Stimulated activated CD4-positive, alpha-beta T cell treated with anti-CD3 and anti-CD28 coated beads, Interleukin-4, amount 100 ng/mL, for 48 hours (primary cell): ENCODE measurements at places on chromosomes 6 and 20.

DNA sequence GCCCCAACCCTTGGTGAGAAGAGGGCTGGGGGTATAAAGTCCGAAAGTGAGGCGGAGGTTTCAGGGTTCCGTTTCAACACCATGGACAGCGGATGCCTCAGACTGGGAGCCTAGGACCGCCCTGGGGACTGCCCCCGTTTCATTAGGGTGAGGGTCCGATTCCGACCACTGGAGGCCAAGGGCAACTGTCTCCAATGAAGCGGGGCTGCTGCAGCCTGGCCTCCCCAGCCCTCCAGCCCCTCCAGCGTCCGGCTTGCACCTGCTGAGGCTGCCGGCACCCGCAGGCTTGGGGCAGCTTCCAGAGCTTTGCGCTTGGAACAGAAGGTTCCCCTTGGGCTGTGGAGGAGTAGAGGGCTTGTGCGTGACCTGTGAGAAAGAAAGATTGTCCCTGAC lies 39.9 kb downstream of the YTHDF1 start:
- DNase-seq, result no peak

GRCh38 chr20:64083804-64084684 lies at the start of gene LKAAEAR1:
Gene LKAAEAR1, minus strand, starts transcription at chr20:64084398. Its CDS starts 179 bp downstream, at chr20:64084219.
- no peak for DNase-seq

DNA sequence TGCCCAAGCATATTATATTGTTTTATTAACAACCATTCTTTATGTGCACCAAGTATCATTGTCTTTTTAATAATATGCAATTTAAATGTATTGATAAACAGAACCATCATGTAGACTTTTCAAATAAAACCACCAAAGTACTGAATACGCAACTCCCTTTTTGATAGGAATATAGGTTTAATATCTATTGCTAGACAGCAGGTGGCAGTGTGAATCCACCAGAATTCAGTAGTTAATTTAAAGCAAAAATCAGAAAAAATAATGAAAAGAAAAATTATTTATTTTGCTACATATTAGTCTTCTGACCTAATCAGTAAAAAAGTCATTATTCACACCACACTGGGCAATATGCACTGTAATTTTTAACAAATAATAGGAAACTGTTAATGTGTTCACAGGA lies 143.7 kb downstream of the KLHL32 start:
- DNase-seq, result no peak

DNA sequence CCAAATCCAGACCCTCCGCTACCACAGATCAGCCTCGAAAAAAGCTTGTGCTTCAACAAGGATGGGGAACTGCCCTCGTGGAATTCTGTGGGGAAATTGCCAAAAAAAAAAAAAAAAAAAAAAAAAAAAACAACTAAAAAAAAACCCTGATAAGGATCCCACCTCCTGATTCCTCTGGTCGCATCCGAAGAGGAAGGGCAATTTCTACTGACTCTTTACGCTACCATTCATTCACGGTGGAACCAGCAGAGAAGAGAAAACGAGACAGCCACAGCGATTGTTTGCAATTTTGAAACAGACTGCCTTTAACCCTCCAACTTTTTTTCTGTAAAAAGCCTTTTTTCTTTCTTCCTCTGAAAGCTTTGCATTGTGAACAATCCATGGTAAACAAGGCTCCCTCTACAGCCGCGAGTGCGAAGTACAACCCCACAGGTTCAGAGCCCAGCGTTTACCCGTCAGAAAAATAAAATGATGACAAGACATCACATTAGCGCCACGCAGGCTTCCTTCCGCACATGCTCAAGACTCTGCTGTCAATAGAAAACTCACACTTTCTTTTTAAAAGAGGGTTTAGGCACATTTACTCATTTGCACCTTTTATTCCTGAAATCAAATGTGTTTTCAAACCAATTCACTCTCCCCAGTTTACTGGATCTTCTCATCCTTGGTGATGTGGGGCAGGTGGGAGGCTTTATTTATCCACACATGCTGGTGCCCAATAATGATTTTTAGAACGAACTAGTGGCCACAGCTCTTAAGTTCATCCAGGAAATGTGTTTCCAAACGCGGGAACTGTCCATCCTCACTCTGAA lies 100.0 kb downstream of the NOL4L start:
- peak; percentile 66 for DNase-seq

- no peak for DNase-seq
Measured at GRCh38 chr6:154882107-154882506, 113.0 kb upstream of the TIAM2 start.

DNA sequence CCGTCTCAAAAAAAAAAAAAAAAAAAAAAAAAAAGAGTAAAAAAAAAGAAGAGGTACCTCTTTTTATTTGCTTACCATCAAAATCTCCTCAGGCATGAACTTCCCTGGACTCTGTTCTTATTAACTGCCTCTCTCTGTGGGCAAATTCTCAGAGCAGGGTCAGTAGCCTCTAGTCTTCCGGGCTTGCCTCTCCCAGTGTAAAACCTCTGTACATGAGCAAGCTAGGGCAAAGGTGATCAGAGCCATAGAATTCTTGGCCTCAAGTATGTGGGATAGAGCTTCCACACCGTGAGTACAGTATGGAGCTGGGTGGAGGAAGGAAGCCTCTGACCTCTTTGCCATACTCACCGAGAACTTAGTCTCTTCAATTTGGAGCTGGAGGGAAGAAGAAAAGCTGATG lies 58.5 kb downstream of the TRPC4AP start:
- no peak for DNase-seq

DNA sequence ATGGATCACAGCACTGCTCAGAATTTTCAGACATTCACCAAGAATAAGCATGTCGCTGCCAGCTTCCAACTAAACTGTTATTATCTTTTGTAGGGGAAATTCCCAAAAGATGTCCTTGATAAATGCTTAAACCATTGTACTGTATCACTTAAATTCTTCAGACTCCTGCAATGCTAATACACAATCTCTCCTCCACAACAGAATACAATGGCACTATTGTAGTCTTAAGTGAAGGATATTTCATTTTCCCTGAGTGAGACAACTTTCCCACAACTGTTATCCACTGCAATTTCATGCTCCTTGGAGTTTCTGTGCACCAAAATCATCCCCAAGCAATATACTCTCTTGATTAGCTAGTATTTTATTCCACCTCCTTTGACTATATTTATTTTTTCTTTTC lies 189.7 kb downstream of the COL9A1 start:
- no peak for DNase-seq

DNA sequence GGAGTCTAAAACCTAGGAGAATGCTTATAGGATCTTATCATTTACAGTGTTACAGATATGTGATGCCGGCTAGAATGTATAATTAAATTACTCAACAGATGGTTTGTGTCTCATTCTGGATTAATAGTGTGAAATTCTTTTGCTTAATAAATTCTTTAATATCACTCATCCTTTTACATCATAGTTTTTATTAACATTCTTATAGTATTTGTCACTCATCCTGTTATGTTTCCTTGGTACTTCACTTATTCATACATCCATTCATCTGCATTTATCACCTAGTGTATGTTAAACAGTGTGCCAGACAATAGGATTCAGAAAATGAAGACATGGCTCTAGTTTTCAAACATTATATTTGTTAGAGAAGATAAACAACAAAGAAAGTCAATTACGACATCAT lies 468.7 kb downstream of the FRK start:
- DNase-seq, result no peak

DNA sequence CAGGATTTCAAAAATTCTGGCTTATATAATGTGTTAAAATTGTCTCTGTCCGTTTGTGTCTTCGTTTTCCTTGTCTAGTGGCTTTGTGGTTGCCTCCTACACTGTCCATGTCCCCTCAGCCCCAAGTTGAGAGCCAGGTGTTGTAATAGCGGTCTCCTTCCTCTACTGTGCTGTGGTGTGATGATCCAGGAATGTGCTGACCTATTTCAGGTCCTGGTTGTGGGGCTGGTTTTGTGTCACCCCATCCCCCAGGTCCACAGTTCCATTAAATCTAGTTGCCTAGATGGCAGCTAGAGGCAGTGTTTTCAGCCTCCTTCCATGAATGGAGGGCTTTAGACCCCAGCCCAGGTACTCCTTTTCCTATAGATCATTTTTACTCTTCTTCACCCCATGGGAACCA lies 128.7 kb downstream of the DNAH8 start:
- DNase-seq, result no peak

GRCh38 chr6:118101831-118102345 lies 194.8 kb downstream of the SLC35F1 start:
- no peak for DNase-seq

GRCh38 chr6:142482974-142483373 lies 181.2 kb downstream of the ADGRG6 start:
- DNase-seq, result no peak

- DNase-seq, result no peak
Measured at GRCh38 chr6:155314773-155315515, 660 bp upstream of the TFB1M start.

GRCh38 chr20:49448917-49449316 lies 33.6 kb downstream of the KCNB1 start:
- no peak for DNase-seq

- no peak for DNase-seq
Measured at GRCh38 chr20:48079028-48079427, 293.7 kb upstream of the SULF2 start.

DNA sequence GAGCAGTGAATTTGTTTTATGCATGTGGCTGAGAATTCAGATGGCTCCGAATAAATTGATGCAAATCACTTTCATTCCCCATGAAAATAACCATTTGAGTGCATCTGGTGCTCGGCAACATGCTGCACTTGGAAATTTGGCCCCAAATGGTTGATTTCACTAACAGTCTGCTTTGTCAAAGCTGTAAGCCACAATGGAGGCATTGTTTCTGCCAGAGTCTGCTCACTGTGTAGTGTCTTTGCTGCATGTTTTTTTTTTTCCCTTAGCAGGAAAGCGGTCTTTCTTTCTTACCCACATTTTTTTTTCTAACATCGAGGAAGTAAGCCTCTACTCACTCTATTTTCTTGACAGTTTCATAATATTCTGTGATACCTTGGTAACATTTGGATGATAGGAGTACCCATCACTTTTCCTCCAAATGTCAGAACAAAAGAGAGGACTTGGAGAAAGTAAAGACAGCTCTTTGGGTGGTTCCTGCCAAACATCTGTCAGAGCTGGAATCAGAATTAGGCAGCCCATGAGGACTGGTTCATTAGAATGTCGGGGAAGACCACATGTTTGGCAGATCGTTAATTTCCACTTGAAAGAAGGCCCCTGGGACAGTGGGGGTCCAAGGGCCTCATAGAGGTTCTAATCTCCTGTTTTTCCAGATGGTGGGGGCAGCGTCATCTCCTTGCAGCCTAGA lies 149.5 kb downstream of the DOK5 start:
- DNase-seq, result no peak

DNA sequence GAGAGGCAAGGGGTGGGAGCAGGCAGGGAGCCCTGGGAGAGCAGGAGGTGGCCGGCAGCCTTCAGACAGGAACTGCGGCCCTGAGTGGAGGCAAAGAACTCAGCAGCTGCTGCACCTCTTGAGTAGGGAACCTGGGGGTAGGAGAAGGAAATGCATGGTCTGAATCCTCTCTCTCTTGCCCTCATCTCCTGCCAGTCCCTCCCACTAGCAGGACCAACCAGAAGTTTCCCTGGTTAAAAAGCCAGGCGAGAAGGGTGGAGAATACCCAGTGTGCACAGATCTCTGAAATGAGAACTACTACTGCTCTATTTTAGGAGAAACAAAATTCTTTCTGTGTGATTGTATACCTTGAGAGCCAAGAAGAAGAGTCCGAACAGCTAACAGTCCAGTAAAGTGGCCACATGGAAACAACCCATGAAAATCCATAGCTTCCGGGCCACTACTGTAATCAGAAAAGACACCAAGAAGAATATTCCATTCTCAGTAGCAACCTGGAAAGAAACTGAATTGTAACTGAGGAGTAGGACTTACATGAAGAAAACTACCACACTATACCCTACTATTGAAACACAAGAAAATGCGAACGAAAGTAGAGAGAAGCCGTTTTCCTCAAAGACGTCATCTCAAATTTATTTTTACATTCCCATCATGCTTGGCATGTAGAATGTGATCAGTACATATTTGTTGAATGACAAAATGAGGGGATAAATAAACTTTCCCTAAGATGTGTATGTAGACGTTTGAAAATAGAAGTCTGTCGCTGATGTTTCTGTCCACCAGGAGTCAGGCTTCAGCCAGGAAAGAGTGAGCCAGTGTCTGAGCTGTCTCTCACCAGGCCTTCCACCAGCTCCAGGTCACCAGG lies 25.6 kb downstream of the WRNIP1 start:
- DNase-seq, result peak; percentile 46

DNA sequence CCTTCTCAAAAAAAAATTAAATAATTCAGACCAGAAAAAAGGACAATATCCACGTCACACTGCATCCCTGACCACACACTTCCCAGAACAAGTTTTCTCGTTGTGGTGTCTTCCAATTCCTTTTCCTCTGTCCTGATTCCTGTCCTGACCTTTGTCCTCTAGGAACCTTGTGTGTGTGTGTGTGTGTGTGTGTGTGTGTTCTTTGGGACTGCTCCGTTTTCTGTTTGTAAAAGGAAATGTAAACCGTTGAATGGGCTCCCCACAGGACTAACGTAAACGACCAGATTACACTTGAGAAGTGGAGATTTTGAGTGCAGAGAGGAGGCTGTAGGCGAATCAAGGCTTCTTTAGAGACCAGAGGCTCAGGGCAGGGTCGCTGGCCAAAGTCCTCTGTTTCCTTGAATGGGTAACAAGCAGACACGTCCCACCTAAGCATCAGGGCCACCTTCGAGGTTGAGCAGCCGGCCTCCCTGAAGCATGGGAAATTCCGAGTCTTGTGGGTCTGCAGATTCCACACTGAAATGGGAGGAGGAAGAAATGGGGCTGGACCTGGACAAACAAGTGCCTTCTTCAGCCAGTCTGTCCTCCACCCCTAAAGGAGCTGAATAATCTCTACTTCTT lies 7.3 kb downstream of the ZBTB46 start:
- no peak for DNase-seq

DNA sequence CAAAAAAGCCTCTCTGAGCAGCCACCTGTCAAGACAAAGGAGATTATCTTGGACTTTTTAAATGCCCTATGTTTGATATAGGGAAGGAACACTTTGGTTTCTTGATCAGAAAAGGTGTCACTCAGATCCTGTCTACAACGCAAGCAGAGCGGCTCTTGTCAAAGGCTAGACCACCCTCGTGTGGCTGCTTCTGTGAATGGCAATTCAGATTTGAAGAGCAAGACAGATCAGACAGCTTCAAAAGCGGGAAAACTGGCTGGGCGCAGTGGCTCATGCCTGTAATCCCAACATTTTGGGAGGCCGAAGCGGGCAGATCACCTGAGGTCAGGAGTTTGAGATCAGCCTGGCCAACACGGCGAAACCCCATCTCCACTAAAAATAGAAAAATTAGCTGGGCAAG lies 10.1 kb upstream of the NXT1 start:
- no peak for DNase-seq

- peak; percentile 39 for DNase-seq
Measured at GRCh38 chr6:108914235-108915022, 66.2 kb downstream of the ARMC2 start.

DNA sequence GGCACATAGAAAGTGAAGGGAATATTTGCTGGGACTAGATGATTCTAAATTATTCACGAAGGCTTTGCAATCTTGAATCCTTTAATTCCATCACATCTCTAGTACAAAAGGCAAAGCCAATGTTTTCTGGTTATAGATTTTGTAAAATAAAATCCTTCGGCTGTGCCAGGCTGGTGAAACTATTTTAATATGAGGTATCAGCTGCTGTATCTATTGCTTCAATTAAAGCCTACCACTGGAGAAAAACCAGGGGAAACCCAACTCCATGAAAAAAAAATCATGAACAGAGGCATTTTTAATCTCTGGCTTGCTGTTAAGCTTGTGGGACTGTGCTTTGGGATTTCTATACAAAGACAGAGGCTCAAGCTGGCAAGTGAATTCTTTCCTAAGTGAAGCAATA lies 271.8 kb downstream of the QKI start:
- no peak for DNase-seq
